ENCODE measurements at places on chromosomes 3 and 15.

- peak; percentile 14 for DNase-seq
Measured at GRCh38 chr3:184260724-184261269, 556 bp downstream of the CAMK2N2 start.

DNA sequence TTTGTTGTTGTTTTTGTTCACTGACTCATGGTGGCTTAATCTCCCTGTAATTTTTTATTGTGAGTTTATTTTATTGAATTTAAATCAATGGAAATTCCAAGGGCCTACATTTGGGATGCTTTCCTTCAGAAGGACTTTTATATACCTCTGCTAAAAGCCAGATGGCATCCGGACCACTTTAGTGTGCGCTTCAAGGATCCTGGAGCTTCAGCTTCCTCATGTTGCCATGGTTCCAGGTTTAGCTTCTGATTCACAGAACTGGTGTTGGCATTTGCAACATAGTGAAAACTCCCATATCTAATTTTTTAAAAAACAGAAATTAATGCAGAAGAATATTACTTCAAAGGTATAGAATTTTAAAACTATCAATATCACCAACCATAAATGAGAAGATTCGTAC is 8.5 kb upstream of the HACD2 start:
- DNase-seq, result no peak

DNA sequence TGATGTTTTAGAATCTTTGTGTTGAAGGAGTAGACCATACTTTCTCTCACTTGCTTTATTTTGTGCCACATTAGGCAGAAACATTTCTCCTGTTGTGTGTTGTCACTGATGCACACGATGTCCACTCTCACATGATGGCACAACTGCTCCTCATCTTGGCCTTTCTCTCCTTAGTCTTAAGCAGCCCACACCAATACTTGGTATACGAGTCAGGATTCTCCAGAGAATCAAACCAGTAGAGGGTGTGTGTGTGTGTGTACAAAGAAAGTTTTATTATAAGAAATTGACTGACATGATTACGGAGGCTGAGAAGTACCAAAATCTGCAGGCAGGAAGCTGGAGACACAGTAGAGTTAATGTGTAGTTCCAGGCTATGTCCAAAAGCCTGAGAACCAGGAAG is 187.1 kb downstream of the ALCAM start:
- no peak for DNase-seq

DNA sequence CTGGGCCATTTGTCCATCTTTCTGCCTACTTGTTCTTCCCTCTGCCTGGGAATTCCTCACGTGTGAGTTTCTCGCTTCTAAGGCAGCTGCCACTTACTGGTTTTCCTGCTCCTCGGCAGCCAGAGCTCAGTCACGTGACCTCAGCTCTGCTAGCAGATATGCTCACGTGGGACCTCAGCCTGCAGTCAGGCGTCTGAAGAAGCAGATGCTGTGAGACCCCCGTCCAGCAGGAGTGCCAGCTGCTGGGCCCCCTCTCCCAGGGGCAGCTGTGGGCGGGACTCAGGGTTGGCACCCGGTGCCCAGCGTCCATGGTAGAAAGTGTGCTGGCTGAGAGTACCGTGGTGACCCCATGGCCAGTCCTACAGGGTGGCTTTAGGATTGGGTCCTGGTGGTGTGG is 161.3 kb upstream of the TLE3 start:
- DNase-seq, result peak; percentile 51

GRCh38 chr3:190424478-190425439 is 24.9 kb downstream of the TMEM207 start:
- DNase-seq, result peak; percentile 87

- peak; percentile 31 for DNase-seq
Measured at GRCh38 chr15:88701561-88702095, 62.8 kb downstream of the ISG20 start.

DNA sequence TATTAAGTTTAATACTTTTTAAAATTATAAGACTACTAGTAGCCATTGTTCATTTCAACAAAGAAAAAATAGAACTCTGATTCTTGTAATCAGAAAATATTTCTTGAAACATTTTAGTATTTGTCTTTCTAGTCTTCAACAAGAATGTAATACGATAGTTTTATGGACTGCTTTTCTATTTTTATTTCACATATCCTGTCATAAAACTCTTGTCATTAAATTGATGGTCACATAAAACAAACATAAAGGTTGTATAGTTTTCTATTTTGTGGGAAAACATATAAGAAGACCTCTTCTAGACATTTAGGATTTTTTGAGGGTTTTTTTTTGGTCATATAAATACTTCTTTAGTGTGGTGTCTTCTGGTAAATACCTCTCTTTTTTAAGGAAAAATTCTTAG is 62.4 kb downstream of the ATP2C1 start:
- no peak for DNase-seq

GRCh38 chr3:43752905-43753304 is 62.2 kb downstream of the ABHD5 start:
- no peak for DNase-seq

GRCh38 chr15:40900256-40901052 is 6.2 kb downstream of the VPS18 start:
- no peak for DNase-seq

Measured in ELF-1 (cell line).